ENCODE measurements at places on chromosomes 2 and 18. TPM values are rescaled to one million over a fixed set of nuclear protein-coding genes. Genes with fewer than 3 reads are reported as not detected.

Gene HTR2B
- total RNA-seq, result not detected

Gene ERFE
- 0.57 TPM for total RNA-seq

Gene CPO
- total RNA-seq, result 585 TPM

Gene ELOA2
- total RNA-seq, result not detected

Gene SP140
- total RNA-seq, result 10.6 TPM

Gene LAMA3
- 68.8 TPM for total RNA-seq

Gene ACTR3
- total RNA-seq, result 124 TPM

Gene VPS4B
- 34.7 TPM for total RNA-seq

Gene REG3G
- total RNA-seq, result not detected

Gene SAG
- total RNA-seq, result not detected

Gene SLC4A5
- 2.6 TPM for total RNA-seq
